Muscle of back (tissue), 13 donors: ENCODE measurements at places on chromosomes 16 and 17.

DNA sequence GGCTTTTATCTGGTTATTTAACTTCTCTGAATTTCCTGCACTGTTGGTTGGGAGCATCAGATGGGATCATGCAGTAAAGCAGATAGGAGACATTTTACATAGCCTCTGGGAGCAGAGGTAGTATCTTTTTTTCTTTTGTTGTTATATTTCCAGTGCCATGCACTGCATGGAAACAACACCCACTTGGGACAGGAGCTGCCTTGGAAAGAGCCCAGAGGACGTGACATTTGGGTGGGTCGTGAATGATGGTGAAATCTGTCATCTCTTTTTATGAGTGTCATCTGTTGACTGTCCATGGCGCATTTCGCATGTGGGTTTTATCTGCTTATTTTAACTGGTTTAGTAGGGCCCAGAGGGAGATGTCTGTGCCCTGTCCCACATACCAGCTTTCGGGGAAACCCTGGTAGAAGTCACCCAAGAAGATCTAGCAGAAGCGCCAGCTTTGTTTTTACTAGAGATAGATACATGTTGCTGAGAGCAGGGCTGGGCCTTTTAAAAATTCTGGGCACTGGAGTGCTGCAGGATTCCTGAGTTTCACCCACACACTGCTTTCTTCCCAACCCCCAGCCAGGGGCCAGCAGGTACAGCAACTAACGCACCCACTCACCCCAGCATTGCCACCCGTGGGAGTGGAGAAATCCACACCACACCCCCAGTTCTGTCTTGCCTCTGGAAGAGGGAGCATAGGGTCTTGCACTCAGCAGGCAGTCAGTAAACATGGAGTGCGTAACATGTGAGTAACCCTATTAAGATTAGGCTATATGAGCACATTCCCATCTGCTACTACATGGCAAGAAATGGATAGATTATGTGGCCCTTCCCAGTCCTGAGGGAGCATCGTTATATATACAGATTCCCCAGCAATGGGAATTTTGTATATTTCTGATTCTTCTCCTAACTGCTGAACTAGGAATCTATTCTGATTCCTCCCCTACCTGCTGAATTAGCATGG is 8.4 kb upstream of the TERF2 start:
- no peak for DNase-seq

- DNase-seq: no peak
These were observed 43.7 kb upstream of the DNAH9 start for GRCh38 chr17:11554542-11554941.

- DNase-seq: no peak
These were observed 4.0 kb downstream of the C1QBP start for GRCh38 chr17:5434984-5435383.

- peak; percentile 47 for DNase-seq
These were observed 415 bp upstream of the FOXF1 start for GRCh38 chr16:86509759-86510464.

GRCh38 chr16:566475-567372 is at the start of gene NHLRC4:
NHLRC4 (plus strand) TSS chr16:567005; CDS start chr16:568048, 1,043 bp downstream.
- peak; percentile 54 for DNase-seq

- DNase-seq: no peak
These were observed 99.4 kb downstream of the KCNJ12 start for GRCh38 chr17:21475571-21475970.

DNA sequence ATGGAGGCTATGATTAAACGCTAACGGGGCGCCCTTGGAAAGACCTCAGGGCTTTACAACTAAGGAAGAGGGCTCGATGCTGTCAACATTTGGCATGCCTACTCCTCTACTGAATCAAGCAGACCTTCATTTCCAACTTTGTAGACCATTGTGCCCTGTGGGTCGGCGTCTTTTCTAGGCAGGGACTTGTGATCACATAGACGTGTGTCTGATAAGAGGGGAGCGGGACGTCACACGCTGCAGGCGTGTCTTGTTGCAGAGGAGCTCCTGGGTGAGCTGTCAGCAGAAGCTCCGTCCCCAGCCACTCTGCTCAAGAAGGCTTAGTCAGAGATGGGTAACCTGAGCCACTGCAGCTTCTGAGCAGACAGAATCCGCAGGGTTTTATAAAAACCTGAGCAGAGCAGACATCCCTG is 2.8 kb downstream of the MAPK8IP3 start:
- no peak for DNase-seq

DNA sequence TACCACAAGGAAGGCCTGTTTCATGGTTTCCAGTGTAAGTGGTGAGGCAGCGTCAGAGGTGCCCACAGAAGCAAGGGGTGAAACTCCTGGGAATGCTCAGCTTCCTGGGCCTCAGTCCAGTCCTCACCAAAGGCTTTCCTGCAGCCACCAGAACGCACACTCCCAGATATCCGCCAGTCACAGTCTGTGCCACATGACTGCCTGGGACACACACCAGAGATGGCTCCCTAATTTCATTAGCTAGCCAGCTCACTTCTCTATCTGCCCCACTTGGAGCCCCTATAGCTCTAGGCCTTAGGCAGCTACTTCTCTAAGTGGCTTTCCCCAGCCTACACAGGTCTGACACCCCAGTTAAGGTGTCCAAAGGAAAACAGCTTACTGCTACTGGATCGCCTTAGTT is 77.0 kb downstream of the CYTH1 start:
- DNase-seq: no peak

GRCh38 chr17:81115749-81116464 is 49.4 kb upstream of the PVALEF start:
- DNase-seq: no peak

- DNase-seq: no peak
These were observed 15.9 kb downstream of the LLGL1 start for GRCh38 chr17:18241229-18241871.

GRCh38 chr16:78196502-78196901 is 97.0 kb downstream of the WWOX start:
- DNase-seq: no peak

- DNase-seq: no peak
These were observed 85.2 kb upstream of the AKTIP start for GRCh38 chr16:53588081-53588648.

- no peak for DNase-seq
These were observed 82.2 kb downstream of the PLXDC1 start for GRCh38 chr17:39069114-39069756.

GRCh38 chr17:37024181-37024637 is 75.5 kb downstream of the AATF start:
- no peak for DNase-seq

GRCh38 chr16:14530046-14530445 is 100.0 kb downstream of the PARN start:
- no peak for DNase-seq

GRCh38 chr17:76048025-76048605 is 21.0 kb upstream of the EVPL start:
- no peak for DNase-seq

DNA sequence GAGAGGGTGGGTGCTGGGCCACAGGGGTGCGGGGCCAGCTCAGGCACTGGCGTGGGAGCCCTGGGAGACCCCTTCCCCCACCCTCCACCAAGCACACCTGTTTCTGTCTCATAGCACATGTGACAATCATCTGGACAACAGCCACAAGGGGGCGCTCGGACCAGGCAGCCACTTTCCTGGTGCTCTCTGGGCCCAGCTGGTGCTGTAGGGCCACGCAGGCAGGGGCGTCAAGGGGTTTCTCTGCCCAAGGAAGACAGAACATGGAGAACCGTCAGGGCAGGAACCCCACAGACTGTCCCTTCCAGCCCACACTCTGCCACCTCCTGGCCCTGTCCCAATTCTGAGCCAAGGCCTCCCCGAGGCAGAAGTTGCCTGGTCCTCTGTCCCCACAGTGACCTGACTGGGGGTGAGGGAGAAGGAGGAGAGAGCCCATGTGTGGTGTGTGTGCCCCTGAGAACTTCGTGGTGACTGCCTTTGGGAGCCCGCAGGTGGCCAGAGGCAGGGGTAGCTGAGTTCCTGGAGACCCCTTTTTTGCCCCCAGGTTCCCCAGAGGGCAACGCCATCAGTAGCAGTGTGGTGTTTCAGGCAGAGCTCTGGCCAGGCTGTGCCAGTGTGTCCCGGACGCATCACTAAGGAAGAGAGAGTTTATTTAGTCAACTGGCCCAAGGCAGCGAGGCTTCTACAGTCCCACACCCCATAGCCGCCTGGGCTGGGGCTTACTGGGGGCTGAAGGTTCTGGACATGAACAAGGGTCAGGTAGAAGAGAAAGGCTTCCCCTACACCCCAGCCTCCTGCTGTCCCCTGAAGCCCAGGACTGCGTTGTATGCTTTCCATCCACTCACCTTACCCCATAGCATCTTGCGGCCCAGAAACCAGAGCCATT is 3.1 kb upstream of the SETD6 start:
- peak; percentile 64 for DNase-seq

DNA sequence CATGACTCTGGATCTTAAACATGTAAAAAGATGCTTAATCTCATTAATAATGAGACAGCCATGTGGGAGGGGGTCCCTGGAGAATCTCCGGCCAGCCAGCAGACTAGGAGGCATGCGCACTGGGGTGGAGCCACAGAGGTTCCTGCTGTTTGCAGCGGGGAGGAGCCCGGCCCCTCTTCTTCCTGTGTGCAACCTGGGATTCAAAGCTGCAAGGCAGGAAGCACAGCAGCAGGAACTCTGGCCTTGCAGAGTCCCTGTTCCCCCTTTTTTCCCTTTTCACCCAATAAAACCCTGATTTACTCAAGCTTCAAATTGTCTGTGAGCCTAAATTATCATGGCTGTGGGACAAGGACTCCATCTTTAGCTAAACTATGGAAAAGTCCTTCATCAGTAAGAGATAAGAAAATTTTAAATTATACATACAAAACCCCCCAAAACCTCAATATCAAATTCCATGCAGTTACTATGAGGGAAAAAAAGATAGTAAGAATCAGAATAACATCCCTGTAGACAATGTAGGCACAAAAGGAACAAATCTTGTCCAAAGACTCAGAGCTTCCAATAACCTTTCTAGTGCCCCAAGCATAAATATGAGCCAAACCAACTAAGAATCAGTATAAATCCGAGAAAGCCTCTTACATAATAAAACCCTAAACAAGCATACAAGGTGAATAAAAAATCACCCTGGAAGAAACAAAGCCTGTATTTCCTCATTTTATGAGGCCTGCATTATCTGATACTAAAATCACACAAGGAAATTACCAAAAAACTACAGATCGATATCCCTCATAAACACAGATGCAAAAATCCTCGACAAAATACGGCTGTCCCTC is 12.1 kb downstream of the CFDP1 start:
- DNase-seq: peak; percentile 61
